Stimulated activated CD8-positive, alpha-beta memory T cell treated with anti-CD3 and anti-CD28 coated beads, Interleukin-7, amount 100 ng/mL, for 48 hours (primary cell): ENCODE measurements at places on chromosomes 4 and X.

DNA sequence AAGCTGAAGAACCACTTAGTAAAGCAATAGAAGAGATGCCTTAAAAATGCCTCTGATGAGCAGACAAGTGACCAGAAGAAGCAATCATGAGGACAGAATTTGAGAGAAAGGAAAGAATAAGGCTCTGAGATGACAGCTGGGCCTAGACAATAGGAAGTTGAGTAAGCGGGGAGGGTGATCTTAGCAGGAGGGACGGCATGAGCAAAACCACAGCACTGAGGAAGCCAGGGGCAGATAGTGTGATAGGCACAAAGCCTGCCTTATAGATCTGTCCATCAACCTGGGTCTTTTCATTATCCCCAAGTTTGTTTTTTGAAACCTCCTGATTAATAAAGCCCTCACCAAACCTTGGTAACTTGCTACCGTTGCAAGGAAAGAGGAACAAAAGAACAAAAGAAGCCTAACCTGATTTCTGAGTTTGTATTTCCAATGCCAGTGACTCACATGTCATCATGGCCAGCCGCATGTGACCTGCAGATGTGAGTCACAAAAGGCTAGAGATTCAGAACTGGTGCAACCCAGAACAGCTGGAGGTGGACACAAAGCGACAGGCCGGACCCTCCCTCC lies 55.7 kb upstream of the PPARGC1A start:
- no peak for DNase-seq

DNA sequence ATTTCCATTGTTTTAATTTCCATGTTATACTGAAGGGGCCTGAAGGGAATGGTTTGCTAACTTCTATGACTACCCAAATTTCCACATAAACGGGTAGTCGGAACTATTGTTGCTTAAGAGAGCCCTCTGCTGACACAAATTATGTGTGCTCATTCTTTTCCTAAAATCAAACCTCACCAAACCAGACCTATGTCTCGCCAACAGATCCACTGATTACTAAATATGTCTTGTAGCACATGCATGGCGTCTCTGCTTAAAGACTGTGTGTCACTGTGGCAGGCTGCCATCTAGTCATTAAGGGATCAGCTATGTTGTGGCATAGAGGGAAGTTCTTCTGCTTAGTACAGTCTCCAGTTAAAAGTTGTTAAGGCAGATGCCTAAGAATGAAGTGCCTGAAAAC lies 25.1 kb downstream of the PIR start:
- DNase-seq = no peak

GRCh38 chrX:126557151-126557550 lies 4.5 kb upstream of the DCAF12L1 start:
- no peak for DNase-seq

- no peak for DNase-seq
Measured at GRCh38 chr4:57442831-57443291, 332.7 kb upstream of the IGFBP7 start.

- DNase-seq = no peak
Measured at GRCh38 chr4:8332038-8332857, 62.7 kb downstream of the HTRA3 start.

- DNase-seq = no peak
Measured at GRCh38 chrX:127404161-127404560, 584.6 kb downstream of the PRR32 start.

GRCh38 chr4:75371915-75372314 lies 142.3 kb downstream of the RCHY1 start:
- no peak for DNase-seq

- DNase-seq = no peak
Measured at GRCh38 chr4:1798580-1799386, 5.7 kb downstream of the FGFR3 start.
